ENCODE measurements at places on chromosomes 5 and 9. TPM values are rescaled to one million over a fixed set of nuclear protein-coding genes. Genes with fewer than 3 reads are reported as not detected.
A peak's percentile ranks its signal among the peaks of the same experiment; 100 is the strongest.

Gene TAF7
- 147 TPM for polyA plus RNA-seq

- DNase-seq, result no peak
Measured at GRCh38 chr5:60230456-60230855, 336.9 kb upstream of the PDE4D start.

DNA sequence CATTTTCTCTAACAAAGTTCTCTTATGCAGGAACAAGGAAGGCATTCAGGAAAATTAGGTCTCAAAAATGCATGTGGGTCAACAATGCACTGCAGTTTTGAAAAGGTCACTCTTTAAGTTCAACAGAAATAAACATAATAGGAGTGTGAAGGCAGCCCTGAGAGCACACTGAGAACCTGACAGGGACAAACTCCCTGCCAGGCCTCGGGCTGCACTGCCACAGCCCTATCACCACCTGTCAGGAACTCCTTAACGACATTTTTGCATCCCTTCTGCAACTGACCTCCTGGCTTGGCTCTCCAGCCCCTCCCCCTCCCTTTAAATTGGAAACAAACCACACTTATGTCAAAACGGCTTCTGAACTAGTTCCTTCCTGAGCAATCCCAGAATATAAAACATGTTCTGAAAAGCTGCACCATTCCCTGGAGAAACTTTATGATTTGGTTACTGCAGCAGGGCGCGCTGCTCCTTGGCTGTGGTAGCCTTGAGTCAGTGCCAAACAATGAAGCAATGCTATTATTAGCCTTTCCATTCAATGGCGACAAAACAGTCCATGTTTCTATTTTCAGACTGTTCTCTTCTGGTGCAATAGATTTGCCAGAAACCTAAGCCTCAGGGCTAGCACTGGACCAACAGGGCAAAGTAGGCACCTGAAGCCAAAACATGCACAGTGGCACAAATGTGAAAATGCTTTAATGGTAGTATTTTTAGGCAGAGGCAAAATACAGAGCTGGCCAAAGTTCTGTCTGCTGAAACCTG is 160.1 kb upstream of the ZNF608 start:
- peak; percentile 78 for DNase-seq

DNA sequence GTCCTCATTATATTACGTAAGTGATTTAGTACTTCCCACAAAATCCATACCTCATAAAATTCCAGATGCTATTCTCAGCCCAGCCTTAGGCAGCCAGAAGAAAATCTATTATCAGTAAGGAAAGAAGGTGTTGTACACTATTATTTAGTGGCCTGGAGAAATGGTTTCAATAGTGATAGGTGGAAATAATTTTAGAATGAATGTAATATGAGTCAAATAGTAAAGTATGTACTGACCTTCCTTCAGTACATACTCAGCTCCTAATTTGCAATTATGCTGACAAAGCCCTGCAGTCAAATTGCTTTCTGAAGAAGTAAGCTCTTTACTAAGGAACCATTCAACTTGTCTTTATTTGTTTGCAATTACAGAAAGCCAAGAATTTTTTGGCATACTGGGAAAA is 409.2 kb downstream of the HTR1A start:
- no peak for DNase-seq

DNA sequence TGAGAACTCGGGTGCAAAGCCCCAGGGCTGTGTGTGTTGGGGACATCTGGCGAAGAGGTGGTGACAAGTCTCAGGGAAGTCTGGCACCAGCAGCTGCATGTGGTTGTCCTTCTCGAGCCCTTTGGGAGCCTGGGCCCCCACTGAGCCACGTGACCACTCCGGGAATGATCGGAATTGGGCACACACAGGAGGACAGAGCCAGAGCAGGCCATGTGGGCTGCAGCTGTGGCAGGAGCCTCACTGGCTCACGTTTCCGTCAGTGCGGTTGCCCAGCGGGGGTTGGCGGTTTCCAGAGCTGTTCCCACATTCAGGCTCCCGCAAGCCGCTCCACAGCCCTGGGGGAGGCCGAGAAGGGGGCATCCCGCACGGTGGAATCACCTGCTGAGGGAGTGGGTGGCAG is 6.8 kb upstream of the CEL start:
- DNase-seq, result no peak

- DNase-seq, result no peak
Measured at GRCh38 chr9:87954230-87954629, 20.1 kb downstream of the CDK20 start.

DNA sequence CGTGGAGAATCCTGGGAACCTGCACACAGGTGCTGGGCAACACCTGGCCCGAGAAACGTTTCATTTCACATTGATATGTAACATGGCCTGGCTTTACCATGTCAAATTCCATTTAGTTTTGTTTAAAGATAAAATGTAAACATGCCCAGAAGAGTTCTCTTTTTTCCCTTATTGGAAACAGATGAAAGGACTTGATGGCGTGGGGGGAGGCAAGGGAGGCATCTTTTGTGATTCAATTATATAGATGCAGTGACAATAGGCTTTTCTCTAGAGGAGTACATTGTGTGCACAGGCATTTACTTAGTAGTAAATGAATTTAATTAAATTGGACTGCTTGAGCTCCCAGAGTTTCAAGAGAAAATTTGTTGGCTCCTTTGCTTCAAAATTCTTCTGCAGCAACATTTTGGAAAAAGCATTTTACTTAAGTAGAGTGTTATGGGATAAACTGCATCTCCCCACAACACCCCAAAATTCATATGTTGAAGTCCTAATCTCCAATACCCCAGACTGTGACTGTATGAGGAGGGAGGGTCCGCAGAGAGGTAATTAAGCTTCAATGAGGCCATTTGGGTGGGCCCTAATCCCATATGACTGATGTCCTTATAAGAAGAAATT is 254.3 kb upstream of the NFIL3 start:
- no peak for DNase-seq

Gene PCDHA9
- 0.06 TPM for polyA plus RNA-seq

- DNase-seq, result no peak
Measured at GRCh38 chr9:21555911-21556310, 73.8 kb upstream of the IFNE start.

DNA sequence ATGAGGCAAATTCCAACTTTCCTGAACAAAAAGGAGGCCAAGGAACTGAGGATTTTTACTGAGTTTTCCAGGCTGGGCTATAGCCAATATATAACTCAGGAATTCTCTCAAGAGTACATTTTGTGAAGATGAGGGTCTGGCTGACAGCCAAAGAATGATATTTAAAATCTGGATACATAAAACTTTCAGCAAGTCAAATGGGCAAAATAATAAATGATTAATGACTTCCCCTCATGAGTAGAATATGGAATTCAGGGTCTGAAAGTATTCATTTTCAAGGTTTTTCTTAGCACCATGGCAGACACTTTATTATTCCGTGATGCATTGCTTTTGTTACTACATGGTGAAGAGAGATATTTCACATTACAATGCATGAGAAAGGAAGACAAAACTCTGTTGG is 7.8 kb downstream of the FAM81B start:
- no peak for DNase-seq

GRCh38 chr9:137762414-137763061 is 115.0 kb upstream of the CACNA1B start:
- DNase-seq, result no peak

- DNase-seq, result no peak
Measured at GRCh38 chr9:86410281-86410680, 56.1 kb upstream of the TUT7 start.

Gene LCN2
- 1.4 TPM for polyA plus RNA-seq

DNA sequence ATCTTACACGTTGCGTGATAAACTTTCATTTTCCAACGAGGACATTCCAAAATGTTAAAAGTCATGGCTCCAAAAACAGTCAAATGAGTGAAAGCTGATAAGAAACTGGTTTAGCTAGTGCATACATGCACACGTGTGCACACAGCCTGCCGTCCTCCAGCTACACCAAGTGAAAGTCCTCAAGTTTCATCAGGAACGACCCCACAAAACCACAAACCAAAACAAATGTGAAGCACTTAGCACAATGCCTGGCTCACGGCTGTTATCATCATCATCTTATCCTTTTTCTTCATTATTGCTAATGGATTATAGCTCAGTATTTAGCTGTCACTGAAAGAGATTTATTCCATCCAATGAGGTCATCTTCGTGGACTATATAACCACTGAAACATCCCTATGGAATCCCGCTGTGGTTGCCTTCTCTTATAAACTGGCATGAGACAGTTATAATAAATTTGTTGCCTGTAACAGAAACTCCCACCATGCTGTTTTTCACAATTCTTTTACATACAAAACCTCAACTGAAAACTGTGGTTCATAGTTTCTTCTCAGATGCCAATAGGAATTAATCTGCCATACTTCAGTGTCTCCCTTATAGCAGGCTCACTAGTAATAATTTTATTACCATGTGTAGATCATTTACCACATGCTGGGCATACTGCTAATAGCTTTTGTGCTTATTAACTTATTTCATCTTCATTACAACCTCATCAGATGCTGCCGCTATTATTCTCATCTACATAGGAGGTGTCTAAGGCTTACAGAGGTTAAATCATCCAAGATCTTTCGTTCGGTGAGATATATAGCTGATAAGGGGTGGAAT is 56.1 kb downstream of the SAXO1 start:
- DNase-seq, result peak; percentile 34

DNA sequence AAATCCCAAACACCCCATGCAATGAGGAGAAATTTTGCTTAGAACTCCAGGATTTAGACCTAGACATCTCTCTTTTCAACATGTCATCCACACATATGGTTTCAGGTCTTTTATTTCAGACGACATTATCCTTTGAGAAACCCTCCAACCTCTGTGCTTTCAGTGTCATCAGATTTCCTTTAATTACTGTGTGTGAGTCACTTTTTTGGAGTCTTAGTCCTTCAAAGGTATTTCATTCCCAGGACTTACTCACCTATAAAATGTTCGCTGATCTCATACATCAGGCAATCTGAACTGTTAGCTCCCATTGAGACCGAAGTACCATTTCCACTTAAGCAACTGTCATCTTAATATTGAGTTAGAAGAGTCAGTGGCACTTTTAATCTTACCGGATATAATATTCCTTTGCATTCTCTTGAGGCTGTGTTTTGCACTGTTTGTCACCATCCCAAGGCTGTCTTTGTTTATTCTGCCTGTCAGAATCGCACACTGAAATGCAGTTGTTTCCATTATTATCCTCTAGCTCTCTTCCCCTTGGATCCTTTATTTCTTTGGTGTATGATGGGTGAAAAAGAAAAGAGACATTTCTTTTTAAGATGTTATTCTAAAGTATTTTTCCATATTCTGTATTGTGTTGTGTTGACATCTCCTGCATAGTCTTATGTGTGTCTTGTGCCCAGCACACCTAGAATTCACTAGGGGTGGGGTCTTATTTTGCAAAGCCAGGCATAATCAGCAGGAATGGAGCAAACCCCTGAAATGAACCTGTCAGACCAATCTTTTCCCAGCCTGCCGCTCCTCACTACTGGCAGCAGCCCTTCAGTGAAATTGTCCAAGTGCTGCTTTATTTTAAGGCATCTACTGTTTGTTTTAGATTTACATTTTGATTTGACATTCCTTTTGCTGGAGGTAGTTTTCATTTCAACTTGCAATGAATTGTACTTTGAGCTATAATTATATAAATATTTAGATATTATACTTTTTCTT is 155.4 kb downstream of the PAM start:
- no peak for DNase-seq

Gene SCGB3A2
- 2,692 TPM for polyA plus RNA-seq

Gene LIX1
- polyA plus RNA-seq, result 1.2 TPM

Gene WNT8A
- not detected for polyA plus RNA-seq

Gene RARS1
- polyA plus RNA-seq, result 72.2 TPM

GRCh38 chr5:146342882-146343865 is 4.5 kb downstream of the POU4F3 start:
- no peak for DNase-seq

Gene NXNL2
- 0.63 TPM for polyA plus RNA-seq

DNA sequence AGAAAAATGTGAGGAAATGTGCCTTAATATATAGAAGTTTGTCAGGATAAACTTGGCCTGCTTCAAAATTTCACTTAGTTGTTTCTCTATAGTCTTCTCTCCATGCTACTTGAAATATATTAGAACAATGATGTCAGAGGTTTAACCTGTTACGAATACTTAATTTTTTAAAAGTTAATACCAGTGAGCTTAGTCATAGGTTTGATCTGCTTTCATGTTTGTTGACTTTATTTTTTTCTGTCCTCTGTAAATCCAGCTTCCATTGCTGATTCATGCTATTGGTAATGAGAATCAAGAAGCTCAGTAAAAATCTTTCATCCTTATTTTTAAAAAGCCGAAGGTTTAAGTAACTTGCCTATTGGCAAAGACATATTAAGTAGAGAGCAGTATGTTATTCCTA is 27.9 kb downstream of the BDP1 start:
- DNase-seq, result no peak

DNA sequence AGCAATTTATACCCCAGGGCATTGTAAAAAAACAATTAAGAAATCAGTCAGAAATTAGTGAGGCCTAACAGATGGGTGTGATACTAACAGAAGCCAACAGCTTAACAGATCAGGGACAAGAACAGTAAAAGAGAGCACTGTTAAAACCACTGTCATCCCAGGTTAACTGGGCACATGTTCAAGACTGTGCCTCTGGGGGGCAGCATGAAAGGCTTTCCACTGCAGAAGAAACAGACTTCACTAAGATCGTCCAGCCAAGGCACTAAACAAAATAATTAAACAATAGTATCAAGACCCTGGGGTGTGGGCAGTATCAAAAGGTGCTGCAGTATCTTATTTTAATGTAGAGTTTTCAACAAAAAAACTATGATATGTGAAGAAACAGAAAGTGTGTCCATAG is 43.5 kb downstream of the FBN2 start:
- DNase-seq, result no peak

Gene MYORG
- 4.2 TPM for polyA plus RNA-seq

DNA sequence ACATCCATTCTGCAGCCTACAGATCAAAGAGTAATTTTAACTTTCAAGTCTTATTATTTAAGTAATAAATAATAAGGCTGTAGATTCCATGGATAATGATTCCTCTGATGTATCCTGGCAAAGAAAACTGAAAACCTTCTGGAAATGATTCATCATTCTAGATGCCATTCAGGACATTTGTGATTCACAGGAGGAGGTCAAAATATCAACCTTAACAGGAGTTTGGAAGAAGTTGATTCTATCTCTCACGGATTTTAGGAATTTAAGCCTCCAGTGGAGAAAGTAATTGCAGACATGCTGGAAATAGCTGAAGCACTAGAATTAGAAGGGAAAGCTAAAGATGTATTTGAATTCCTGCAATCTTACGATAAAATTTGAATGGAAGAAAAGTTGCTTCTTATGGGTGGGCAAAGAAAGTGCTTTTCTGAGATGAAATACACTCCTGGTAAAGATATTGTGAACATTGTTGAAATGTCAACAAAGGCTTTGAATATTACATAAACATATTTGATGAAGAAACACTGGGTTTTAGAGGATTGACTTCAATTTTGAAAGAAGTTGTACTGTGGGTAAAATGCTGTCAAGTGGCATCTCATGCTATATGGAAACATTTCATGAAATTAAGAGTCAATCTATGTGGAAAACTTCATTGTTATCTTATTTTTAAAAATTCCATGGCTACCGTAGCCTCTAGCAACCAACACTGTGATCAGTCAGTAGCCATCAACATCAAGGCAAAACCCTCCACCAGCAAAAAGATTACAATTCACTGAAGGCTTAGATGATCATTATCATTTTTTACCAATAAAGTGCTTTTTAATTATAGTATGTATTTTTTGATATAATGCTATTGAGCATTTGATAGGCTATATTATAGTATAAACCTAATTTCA is 1141.0 kb downstream of the CDH12 start:
- DNase-seq, result peak; percentile 11

Gene PTGER4
- polyA plus RNA-seq, result 4.7 TPM

Gene TARS1
- polyA plus RNA-seq, result 102 TPM

GRCh38 chr5:142481410-142481809 is 156.6 kb upstream of the SPRY4 start:
- no peak for DNase-seq

- no peak for DNase-seq
Measured at GRCh38 chr9:98971168-98971914, 27.6 kb downstream of the COL15A1 start.

Gene PCDHB8
- polyA plus RNA-seq, result 2.5 TPM
